Inflammatory macrophage treated with lipopolysaccharide for 1 hour (primary cell): ENCODE measurements at places on chromosomes 12 and 14.

DNA sequence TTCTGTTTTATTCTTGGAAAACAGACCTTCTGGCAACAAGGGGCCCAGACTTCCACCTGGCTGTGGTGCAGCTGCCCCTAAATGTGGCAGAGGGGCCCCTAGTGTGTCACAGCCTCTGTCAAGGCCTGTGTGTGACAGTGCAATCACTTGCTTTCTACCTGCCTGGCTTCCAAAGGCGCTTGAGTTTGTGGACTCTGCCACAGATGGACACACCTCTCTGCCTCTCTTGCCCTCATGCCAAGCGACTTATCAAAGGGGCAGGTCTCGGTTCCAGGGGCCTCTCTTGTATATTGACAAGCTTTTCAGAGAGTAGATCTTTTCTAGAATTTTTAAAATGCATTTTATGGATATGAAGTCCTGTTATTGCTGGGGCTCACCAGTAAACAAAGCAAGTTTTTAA is 217.2 kb downstream of the SLC15A4 start:
- no peak for DNase-seq

GRCh38 chr12:91685917-91686316 is 459.7 kb downstream of the BTG1 start:
- DNase-seq: no peak

DNA sequence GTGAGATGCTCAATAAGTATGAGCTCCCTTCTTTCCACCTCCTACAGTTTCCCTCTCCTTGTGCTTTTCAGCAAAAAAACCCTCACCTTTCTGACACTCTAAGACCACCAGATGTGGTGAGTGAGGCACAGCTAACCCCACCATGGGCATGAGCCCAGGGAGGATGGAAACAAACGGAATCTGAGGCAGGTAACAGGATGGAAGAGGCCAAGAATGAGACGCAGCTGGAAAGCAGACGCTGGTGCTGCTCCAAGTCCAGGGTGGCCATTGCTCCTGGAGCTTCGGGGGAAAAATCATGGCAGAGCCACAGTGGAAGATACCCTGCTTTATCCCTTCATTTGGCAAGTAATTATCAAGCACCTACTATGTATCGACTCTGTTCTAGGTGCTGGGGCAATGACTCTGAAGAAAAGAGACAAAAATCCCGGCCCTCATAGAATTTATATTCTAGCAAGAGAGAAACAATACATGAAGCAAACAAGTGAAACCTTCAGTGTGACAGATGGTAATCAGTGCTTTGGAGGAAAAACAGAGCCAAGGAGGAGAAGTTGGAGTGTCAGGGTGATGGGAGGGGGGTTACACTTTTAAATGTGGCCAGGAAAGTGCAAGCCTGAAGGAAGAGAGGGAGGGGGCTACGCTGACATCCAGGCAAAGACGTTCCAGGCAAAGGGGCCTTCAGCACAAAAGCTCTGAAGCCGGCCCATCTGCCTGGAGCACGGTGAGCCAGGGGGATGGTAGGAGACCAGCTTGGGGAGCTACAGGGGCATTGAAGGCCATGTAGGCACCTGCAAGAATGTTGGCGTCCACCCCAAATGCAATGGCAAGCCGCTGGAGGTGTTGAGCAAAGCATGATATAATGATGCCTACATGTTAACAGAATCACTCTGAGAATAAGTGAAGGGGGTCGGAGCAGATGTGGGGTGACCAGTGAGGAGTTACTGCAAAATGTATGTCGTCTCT is 154.2 kb downstream of the DPF3 start:
- DNase-seq: no peak

- DNase-seq: no peak
Observed at GRCh38 chr14:79196216-79196615, 1015.1 kb downstream of the DIO2 start.

DNA sequence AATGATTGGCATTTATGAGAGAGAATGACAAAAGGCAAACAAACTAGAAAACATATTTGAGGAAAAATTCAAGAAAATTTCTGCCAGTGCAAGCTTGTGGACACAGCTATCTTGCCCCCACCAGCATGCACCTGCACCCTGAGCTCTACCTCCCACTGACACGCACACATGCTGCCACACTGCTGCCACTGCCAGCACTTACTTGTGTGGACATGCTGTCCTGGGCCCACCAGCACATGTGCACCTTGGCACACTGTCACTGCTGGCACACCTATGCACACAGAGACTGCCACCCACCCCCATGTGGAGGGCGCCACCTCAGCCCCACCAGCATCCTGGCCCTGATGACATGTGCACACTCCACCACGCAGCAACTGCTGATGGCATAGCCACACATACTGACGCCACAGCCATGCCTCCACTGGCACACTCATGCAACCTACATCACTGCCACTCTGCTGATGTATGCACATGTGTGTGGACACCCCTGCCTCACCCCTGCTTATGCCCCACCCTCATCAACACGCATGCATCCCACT is 475.0 kb downstream of the SOX5 start:
- no peak for DNase-seq

DNA sequence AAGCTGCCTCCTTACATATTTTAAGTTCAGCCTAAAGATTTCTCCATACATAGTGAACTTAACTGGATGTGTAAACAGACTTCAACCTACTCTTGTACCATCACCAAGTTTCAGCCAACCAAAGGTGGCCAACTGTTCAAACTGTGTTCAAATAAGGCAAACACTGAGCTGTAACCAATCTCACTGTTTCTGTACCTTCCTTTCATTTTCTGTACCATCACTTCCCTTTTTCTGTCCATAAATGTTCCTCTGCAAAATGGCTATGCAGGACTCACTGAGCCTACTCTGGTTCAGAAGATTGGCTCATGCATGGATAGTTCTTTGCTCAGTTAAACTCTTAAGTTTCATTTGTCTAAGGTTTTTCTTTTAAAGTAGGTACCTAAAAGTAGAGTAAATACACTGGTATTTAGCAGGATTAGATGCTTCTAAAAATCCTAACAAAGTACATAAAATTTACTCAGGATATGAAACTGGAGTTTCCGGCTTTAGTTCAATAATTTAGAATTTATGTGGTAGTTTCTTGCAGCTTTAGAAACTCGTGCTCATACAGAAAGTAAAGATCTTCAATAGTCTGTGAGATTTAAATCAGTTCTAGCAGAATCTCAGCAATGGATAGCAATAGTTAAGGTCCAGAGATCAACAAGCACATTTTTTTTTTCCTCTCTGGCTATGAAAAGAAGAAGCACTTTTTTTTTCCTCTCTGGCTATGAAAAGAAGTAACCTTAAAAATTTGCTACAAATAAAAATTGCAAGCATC is 282.0 kb upstream of the PPFIA2 start:
- DNase-seq: peak; percentile 6

- no peak for DNase-seq
Observed at GRCh38 chr12:80877721-80878265, 59.9 kb downstream of the LIN7A start.

DNA sequence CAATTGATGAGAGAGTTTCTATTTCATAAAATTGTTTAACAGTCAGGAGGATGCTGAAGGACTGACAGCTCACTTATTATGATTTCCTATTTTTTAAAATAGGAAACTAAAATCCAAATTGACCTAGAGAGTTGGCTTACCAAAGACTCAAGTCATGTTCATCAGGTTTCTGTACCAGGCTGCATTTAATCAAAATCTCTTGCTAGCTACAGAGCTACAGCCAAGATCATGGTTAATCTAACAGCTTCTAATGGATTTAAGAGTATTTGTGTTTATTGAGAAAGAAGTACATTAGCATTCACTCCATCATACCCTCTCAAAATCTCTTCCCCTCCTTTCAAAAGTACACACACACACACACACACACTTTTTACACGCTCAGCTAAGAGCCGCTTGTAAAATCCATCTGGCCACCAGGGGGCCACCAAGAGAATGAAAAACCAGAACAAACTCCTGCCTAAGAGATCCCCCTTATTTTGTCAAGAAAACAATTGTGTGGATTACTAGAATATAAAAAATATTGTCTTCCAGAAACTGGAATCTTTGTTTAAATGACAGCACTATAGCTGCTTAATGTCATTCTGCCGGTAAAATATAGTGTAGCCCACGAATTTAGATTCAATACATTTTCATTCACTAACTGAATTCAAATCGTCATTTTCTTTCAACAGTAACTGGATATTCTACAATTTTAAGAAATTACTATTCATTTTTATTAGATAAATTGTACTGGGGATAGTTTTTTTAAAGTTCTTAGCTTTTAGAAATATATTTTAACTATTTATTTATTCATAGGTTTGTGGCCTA is 334.0 kb downstream of the BTG1 start:
- DNase-seq: peak; percentile 33

GRCh38 chr12:91777268-91777992 is 368.2 kb downstream of the BTG1 start:
- DNase-seq: no peak

DNA sequence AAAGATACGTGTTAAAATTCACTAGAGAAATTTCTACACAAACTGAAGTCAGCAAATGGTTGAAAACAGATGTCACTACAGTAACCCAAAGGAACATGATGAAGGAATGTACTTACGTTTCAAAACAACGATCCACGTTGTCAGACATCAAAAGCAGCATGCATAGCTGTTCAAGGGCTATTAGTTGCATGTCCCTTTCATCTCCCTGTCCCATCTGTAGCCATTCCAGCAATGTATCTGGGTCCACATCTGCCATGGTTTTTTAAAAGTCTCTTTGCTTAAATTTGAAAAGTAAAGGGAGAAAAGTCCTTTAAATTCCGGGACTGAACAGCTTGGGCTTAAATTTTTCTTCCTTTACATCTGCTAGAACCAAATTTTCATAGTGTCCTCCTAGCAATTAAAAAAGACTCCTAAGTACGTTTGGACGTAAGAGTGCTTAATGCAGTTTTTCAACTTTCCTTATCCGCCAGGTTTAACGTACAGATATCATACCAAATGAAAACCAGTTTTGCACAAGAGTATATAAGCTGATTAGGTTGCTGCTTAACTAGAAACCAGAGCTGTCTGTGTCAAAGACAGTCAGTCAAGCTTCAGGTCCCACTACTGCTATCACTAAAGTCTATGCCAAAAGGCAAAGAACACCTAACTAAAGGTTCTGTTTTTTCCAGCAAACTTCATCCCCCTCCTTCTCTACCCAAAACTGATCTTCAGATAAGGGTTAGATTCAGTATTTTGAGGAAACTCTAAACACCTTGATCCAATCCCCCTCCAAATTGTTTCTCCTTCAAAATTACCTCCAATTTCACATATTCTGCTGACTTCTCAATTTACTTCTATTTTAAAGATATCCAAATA is 1.7 kb downstream of the HECTD1 start:
- no peak for DNase-seq

DNA sequence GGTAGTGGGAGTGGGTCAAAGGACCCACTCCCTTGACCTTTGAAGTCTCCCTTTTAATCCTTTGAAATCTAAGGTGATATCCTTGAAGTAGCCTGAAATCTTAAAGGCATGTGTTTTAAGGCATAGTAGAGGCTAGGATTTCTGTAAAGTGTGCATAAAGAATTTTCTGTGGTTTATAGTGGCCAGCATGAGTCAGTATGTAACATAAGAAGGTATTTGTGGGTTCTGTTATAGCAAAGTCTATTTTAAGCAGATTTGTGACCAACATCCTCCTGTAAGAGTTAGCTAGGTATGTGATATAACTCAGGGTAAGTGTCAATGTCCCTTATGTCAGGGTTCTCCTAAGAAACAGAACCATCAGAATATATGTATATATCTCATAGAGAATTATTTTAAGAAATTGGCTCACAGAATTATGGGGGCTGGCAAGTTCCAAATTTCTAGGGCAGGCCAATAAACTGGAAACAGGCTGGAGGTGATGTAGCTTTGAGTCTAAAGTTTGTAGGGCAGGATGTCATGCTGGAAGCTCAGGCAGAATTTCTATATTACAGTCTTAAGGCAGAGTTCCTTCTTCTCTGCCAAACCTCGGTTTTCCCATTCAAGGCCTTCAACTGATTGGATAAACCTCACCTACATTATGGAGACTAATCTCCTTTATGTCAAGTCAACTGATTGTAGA is 18.7 kb upstream of the EPYC start:
- no peak for DNase-seq

DNA sequence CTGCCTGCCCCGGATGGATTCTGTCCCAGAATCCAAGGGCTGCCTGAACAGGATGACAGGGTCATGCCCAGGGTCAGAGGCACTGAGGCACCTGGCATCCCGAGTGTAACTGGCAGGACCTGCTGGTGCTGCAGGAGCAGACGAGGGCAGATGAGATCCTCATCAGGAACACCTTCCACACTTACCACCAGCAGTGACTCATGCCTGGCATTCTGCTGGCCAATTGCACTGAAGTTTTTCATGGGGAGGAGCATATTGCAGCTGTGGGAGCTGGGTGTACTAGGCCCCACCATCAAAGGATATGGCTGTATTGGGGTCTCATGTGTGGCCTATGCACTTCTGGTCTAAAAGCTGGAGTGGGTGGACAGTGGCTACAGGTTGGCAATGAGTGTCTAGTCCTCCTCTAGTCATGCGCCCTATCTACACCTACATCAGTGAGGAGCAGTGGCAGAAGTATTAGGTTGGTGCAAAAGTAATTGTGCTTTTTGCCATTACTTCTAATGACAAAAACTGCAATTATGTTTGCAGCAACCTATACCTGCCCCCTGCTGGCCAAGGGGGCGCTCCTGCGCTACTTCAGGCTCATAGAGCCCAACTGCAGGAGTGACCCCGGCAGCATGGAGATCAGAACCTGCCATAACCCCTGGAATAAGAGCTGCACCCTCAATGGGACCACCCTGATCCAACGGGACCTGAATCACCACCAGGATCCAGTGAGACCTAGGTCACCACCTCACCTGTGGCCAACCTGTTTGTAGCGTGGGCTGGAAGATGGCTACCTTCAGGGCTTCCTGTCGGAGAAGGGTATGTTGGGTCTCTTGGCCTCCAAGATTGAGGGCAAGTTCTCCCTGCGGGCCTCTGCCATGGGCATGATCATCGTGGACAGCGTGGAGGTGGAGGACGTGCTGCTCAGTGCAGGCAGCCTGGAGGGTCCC is 8.0 kb upstream of the C12orf42 start:
- peak; percentile 5 for DNase-seq

DNA sequence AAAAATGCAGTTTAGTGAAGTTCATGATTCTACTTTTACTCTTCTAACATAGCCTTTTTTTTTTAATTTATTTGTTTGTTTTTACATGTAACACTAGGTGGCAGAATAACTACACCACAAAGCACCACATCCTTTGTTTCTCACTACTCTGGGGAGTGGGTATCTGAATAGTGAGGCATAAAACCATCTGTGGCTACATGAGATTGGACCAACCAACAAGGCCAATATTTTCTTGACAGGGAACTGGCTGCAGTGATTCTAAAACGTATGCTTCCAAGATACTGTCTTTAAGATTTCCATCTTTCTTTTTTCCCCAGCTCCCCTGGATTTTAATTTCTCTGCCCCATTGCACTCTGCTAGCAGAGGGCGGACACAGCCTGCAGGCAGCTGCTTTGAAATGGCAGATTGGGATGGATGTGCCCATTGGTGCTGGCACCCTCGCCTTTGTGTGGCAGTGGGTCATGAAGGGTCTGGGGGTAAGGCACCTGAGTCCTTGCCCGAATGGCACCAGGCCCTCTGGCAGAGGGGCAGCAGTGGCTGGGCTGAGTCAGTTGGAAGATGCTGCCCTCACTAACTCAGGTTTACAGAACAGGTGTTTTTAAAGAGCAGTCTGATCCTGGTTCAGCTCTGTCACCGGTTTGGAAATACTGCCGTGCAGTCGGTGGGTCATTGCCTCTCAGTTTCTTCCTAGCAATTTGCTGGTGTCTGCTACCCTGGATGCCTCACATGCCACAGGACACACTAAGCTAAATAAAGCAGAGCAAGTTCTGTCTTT is 429.1 kb downstream of the RAD51B start:
- peak; percentile 50 for DNase-seq

- DNase-seq: no peak
Observed at GRCh38 chr14:31096255-31096654, 70.1 kb upstream of the STRN3 start.
